ENCODE measurements at places on chromosomes 5 and 9.

- DNase-seq = no peak
Observed at GRCh38 chr5:154626876-154627557, 128.2 kb upstream of the LARP1 start.

DNA sequence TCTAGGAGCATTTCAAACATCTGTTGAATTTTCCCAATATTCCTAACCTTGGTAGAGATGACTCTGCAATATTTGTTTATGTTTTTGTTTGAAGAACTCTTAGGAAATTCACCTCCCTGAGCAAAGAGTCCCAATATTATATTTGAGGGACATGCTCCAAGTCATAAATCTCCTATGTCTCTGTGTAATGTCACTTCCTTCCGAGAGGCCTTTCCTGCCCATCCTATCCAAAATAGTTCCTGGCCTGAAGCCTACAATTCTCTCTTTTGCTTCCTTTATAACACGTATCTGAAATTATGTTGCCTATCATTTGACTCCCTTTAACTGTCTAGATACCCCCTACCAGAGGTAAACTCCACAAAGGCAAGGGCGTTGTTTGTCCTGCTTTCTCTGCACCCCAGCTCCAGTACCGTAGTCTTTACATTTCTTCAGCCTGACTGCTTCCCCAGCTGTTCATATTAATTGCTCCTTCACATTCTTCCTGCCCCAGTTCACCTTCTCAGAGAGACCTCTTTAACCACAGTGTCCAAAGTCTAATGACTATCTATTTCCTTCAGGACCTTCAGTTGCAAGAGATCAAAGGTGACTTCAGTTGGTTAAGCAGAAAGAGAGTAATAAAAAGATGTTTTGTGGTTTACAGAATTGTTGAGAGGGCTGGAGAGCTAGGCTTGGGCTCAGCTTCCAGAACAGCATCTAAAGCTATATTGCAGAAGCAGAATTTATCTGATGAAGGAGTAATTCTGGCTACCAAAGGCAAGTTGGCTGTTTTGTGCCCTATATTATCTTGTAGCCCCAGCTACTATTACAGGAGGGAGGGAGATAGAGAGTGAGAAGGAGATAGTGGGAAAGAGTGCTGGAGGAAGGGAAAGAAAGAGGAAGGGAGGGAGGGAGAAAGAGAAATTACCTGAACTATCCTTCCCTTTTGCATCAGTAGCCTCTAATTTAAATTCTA lies 109.3 kb upstream of the TMEM161B start:
- DNase-seq = no peak

DNA sequence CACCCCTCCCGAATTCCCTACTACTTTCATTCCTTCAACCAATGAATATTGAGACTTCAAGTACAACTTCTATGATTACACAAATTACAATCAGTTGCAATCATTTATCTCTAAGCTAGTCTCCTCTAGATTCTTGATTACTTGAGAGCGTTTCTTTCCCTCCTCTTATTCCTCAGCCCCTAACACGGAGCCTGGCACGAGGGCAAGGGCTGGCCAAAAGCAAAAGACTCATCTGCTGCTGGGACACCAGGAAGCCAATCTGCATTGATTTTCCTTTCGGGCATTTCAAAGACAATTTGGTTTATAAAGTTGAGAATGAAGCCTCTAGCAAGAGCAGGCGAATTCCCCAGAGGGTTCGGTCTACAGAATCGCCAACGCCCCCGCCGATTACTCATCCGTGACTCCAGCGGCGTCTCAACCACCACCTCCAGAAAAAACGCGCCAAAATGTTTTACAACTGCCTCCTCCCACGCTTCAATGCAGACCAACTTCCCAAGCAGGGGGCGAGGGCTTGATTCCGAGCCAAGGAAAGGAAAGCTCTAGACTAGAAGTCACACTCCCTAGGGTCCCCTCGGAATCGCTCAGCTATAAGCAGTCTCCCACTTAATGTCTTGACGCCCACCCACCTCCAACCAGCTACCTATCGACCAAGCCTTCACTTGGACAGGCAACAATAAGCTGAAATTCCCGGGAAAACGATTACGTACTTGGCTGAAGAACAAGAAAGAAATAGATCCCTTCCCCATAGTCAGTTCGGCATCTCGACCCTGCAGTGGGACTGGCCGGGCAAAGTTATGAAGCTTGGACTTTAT lies 1.5 kb downstream of the PCSK1 start:
- no peak for DNase-seq

GRCh38 chr5:97628031-97628430 lies 445.0 kb upstream of the RIOK2 start:
- no peak for DNase-seq

DNA sequence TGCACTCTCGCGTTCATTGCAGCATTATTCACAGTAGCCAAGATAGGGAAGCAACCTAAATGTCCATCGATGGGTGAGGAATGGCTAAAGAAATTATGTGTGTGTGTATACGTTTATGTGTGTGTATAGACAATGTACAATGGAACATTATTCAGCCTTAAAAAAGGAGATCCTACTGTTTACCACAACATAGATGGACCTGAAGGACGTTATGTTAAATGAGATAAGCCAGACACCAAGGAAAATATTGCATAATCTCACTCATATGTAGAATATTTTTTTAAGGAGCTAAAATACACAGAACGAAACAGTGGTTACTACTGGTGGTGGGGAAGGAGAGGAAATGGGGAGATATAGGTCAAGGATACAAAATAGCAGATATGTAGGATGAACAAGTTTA lies 2.4 kb downstream of the KIF2A start:
- DNase-seq = no peak

- no peak for DNase-seq
Observed at GRCh38 chr9:94779693-94780290, 53.3 kb downstream of the AOPEP start.

- no peak for DNase-seq
Observed at GRCh38 chr9:127219520-127219919, 45.1 kb upstream of the GARNL3 start.

DNA sequence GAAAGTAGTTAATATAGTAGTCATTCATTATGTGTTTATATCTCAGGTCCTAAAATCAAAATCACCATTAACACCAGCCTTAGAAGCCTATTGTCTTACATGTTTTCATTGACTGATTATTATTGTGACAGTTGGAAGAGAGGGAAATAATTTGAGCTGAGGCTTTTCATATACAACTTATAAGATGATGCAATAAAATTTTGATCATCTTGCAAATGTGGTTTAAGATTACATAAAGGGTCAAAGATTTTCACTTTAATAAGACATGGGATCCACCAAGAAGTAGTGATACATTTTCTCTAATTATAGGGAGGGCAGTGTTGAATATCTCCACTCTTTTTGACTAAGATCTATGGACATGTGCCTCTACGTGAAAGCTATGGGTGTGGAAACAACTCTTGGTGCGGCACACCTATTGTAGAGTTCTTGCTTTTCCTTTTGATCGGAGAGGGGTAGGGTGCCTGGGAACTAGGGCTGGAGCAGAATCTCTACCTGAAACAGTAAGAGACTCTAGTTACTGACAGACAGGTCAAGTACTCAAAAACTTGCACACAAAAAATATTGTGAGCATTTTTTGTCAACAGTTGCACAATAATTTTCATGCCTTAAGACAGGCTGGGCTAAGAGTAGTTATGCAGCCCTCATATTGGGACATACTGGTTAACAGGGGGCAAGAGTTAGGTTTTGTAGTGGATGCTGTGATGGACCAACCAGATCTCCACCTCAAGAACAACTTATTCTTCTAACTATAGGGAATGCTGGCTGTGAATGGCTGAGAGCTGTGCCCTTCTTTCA lies 139.3 kb upstream of the FST start:
- DNase-seq = no peak

GRCh38 chr5:31731710-31732301 lies 92.9 kb downstream of the PDZD2 start:
- DNase-seq = no peak

GRCh38 chr9:107712390-107712789 lies 222.8 kb upstream of the KLF4 start:
- DNase-seq = peak; percentile 56

DNA sequence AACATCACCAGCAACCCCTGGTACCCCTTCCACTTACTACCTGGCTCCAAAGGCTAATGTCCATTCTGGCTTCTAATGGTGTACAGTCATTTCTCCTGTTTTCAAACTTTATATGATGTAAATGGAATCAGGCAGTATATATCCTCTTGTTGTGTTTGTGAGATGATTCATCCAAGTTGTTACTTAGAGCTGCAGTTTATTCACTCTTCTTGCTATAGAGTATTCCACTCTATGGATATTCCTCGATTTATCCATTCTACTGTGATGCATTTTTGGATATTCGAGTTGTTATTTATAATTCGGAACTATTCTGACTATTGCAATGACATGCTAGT lies 32.4 kb downstream of the IRF1 start:
- no peak for DNase-seq

DNA sequence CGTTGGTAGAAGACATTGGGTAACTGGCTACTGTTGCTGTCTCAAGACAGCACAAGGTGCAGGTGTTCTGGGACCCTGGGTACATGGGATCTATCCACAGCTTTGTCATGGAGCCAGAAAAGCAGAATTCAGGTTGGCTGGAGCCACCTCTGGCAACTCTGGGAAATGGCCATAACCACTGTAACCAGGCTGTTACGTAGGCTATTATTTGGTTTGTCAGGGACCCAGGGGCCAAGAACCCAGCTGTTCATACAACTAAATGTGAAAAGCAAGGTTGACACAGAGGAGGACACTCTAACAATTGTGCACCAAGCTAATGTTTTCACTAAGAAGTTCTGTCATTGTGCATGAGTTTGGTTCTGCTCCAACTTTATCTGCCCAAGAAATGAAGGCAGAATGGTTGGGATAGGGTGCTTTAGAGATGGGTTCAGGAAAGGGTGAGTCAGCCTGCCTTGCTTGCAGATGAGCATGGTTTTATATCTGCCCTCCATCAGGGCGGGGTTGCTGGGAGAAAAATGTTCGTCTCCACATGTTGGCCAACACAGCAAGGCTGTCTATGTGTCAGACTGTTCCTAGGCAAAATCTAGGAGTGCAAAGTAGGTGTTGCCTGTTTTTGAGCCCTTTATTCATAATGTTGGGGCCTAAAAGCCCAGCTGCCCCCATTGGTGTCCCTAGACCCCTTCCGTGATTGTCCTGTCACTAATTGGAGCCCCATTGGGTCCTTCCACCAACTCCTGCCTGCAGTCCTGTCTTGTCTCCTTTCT lies 131.3 kb upstream of the DAP start:
- no peak for DNase-seq

DNA sequence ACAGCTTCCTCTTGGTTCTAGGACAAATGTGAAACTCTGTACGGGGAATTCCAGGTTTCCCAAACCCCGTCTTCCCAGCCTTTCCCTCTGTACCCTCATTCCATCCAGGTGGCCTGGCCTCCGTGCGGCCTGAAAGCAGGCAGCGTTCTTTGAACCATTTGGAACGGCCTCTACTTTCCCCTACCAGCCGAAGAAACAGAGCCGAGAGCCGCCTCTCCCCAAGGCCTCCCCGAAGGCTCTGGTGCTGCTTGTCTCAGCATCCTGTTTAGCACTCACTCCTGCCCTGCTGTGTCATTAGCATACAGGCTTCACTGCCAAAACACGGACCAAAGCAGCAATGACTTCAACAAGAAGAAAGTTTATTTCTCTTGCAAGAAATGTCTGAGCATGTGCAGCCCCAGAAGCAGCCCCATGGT lies 137.7 kb downstream of the HSD17B3 start:
- DNase-seq = no peak

DNA sequence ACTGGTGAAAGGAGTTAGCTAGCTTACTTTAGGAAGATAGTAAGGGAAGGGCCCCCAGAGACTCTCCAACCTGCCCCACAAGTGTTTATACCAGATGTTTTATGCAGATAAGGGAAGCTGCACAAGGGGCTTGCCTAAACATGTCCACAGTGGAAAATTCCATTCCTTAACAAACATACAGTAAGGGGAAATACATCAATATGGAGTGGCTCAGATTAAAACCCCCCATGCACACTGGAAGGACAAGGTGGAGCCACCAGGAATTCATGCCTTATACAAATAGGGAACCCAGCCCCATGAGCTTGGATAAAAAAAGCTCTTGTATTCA lies 106.3 kb upstream of the GPBP1 start:
- DNase-seq = no peak

GRCh38 chr5:105587963-105588662 lies 2025.5 kb upstream of the NUDT12 start:
- DNase-seq = no peak

DNA sequence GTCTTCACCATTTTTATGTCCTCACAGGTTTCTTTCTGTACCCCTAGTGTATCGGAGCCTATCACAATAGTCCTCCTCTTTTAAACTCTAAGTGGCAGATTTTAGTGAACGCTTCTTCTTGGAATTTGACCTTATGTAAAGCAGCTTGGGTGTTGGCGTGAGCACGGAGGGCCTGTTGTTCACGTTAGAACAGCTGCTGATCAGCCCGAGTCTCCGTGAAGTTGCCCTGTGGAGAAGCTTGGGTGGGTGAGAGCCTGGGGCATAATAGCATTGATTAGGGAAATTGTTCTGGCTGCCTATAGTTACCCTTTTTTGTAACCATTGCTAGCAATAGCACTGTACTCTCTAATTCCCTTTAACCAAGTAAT lies 167.0 kb upstream of the OTULINL start:
- no peak for DNase-seq

GRCh38 chr9:103323699-103324098 lies 328.6 kb downstream of the CYLC2 start:
- no peak for DNase-seq

GRCh38 chr5:115260248-115260647 lies 2.4 kb downstream of the PGGT1B start:
- no peak for DNase-seq

Measured in 8988T (cell line).